ENCODE measurements at places on chromosomes 5 and 9.

DNA sequence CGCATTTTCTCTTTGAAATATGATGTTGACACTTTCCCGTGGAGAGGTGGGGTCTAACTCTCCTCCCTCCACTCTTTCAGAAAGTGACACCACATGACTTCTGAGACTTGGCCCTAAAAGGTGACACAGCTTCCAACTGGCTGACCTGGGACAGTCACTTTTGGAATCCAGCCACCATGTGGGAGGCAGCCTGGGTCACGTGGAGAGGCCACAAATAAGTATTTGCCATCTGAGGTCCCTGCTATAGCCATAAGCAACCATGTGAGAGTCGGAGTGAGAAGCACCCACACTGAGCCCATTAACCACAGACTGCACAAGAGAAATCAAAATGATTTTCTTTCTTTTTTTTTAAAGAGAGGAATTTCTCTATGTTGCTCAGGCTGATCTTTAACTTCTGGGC is 4.1 kb upstream of the PHYKPL start:
- no peak for DNase-seq

DNA sequence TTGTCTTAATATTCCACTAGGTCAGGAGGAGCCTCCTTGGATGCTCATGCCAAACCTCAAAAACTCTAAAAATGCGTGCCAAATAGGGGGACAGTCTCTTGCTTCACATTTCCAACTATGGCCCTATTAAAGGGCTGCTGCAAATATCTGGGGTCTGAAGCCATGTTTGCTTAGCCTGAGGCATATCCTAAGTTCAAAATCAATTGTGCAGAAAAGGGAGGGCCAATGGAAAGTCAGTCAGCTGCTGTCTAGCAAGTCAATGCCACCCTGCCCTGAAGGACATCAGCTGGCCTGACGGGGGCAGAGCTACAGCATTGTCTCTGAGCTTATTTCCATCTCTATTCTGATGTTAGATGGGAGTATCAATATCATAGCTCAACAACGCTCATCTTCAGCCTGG is 93.6 kb downstream of the SH3TC2 start:
- DNase-seq: no peak

GRCh38 chr9:20863945-20864344 is 167.5 kb downstream of the HACD4 start:
- DNase-seq: no peak

DNA sequence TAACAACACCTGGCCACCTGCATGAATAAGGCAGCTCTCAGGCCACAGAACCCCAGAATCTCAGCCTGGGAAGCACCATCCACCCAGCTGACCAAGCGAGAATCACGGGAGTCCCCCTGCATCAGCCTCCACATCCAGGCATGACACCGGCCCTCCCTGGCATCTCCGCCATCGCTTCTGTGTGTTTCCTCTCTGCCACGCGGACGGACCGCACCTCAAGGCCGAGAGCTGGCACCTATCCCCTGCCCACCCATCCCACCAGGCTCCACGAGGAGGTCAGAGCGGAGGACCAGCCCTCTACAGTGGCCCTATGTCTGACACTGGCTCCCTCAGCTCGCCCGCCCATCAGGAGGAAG is 134.7 kb downstream of the COL23A1 start:
- DNase-seq: no peak

DNA sequence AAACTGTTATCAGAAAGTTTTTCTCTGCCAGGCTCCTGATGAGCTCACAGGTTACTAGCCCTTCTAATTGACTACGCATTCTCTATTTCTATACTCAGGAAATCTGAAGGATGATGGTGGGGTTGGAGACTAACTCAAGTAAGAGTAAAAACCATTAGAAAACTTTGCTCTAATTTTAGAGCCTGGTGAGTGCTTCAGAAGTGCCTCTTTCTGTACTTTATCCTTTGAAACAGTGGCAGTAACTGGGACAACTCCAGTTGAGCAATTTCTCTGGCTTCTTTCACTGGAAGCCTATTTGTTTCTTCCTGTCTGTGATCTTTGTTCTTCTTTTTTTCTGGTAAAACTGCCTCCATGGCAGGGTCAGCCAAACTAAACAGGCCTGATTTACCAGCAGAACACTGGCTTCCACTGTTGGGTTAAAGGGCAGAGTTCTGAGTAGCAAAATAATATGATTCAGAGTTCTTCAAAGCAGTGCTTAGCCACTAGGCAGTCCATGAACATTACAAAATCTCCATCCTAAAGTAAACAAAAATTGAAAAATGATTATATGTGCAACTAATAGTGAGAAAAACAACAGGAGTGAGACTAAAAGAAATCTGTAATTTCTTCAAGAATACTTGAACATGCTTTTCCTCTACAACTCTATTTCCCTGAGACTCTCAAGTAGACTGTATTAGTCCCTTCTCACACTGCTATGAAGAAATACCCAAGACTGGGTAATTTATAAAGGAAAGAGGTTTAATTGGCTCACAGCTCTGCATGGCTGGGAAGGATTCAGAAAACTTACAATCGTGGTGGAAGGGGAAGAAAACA is 79.8 kb downstream of the MROH2B start:
- no peak for DNase-seq

GRCh38 chr5:23042226-23042625 is 189.1 kb upstream of the CDH12 start:
- DNase-seq: no peak

DNA sequence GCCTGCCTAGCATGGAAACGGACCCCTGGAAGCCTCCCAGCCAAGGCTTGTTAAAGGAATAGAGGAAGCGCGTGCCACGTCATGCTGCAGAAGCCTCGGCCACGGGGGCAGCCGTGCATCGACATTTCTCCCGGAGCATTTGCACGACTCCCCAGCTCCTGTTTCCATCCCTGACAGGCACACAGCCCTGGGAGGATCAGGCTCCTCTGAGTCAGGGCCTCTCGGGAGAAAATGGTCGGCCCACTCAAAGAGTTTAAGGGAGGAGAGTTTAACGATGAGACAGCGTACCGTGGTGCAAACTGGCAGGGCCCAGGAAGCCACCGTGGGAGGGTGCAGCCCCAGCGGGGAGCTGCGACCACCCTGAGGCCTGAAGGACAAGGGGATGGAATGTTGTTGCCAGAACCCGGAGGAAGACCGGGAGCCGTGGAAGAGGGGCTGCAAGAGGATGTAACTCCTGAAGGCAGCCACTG is 213.6 kb downstream of the PAX5 start:
- DNase-seq: no peak

GRCh38 chr5:180553530-180553929 is 37.8 kb downstream of the SCGB3A1 start:
- DNase-seq: no peak

DNA sequence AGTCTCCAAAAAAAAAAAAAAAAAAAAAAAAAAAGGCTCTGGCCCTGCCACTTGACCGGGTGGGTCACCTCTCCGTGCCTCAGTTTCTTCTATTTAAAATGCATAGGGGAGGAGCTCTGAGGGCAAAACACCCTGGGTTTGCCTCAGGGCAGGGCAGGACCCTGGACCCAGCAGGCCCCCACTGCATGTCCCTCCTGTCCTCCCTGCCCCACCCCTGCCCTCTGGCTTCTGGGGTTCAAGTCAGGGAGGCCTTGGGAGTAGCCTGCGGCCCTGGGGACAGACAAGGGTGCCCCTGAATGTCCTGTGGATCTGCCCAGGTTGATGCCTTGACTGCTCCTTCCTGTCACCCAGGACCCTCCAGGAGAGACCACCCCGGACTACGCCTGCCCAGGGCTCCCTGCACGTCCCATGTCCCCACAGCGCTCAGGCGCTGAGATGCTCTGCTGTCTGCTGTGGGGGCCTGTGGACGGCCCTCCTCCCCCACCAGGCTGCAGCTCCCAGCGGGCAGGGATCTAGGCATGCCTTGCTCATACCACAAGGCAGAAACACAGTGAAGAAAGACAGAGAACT is 35.4 kb downstream of the ADAMTS2 start:
- DNase-seq: no peak

DNA sequence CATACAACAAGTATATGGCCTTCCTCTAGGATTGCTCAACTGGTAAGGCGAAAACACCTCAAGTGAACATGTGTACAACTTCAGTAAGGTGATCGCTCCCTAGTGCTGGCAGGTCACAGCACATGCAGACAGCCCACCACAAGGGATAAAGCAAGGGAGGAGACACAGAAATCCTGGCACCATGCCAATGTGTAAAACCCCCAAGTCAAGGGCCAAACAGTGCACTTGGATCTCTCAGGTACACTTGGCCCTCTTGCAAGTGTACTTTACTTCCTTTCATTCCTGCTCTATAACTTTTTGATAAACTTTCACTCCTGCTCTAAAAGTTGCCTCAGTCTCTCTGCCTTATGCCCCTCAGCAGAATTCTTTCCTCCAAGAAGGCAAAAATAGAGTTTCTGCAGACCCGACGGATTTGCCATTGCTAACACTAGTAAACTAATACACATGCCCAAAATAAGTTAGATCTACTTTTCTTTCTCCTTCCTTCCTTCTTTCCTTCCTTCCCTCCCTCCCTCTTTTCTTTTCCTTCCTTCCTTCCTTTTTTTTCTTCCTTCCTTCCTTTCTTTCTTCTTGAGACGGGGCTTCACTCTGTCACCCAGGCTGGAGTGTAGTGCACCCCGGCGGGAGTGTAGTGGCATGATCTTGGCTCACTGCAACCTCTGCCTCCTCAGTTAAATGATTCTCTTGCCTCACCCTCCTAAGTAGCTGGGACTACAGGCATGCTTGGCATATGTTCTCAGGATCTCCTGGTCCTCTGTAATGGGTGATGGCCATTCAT is 6.8 kb upstream of the LNPEP start:
- DNase-seq: no peak

DNA sequence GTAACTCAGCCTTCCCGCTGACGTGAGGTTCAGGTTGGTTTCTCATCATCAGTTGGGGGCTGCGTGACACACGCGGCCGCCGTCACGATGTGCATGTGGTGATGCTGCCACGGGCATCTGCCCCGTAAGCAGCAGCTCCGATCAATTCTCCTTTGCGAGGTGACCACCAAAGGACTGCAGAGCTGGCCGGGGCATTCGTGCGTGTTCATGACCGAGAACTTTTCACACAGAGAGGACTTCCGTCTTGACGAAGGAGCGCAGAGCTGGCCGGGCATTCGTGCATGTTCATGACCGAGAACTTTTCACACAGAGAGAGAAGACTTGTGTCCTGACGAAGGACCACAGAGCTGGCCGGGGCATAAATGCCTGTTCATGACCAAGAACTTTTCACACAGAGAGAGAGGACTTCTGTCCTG is 3.8 kb upstream of the LCN1 start:
- no peak for DNase-seq

- no peak for DNase-seq
Observed at GRCh38 chr5:10711562-10711961, 49.5 kb downstream of the DAP start.

GRCh38 chr5:126199467-126199866 is 223.7 kb upstream of the GRAMD2B start:
- DNase-seq: no peak

DNA sequence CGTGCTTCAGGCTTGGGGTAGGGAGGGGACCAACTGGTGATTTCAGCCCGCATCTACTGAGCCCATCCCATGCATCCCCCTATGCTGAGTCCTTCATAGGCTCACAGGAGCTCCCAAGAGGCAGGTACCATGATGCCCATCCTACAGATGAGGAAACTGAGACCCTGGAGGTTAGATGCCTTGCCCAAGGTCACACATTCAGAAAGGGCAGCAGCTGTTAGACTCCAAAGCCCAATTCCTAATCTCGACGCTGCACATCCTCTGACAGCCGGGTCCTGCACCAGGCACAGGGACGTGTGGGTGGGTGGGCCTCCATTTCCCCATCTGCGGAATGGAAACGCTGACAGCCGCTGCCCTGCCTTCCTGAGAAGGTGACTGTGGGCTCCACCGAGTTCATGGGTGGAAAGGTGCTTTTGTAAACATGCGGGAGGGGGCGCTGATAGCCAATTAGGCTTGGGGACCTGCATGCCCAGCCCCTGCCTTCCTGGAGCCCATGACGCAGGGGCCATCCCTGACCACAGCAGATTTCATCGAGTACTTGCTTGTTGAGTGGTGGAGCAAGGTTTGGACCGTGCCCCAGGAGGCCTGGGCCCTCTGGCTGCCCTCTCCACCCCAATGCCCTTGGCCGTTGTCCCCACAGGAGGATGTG is 2.2 kb downstream of the DNM1 start:
- DNase-seq: no peak

DNA sequence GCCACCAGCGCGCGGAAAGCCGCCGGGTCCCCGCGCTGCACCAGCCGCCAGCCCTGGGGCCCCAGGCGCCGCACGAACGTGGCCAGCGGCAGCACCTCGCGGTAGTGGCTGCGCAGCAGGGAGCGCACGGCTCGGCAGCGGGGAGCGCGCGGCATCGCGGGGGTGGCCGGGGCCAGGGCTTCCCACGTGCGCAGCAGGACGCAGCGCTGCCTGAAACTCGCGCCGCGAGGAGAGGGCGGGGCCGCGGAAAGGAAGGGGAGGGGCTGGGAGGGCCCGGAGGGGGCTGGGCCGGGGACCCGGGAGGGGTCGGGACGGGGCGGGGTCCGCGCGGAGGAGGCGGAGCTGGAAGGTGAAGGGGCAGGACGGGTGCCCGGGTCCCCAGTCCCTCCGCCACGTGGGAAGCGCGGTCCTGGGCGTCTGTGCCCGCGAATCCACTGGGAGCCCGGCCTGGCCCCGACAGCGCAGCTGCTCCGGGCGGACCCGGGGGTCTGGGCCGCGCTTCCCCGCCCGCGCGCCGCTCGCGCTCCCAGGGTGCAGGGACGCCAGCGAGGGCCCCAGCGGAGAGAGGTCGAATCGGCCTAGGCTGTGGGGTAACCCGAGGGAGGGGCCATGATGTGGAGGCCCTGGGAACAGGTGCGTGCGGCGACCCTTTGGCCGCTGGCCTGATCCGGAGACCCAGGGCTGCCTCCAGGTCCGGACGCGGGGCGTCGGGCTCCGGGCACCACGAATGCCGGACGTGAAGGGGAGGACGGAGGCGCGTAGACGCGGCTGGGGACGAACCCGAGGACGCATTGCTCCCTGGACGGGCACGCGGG is at the start of gene TERT:
Gene TERT, minus strand, starts transcription at position 234 of the 815 bp plus-strand sequence. Its CDS starts 79 bp downstream, at position 155.
- peak; percentile 68 for DNase-seq

- DNase-seq: no peak
Observed at GRCh38 chr9:122126331-122127261, 33.0 kb downstream of the NDUFA8 start.

DNA sequence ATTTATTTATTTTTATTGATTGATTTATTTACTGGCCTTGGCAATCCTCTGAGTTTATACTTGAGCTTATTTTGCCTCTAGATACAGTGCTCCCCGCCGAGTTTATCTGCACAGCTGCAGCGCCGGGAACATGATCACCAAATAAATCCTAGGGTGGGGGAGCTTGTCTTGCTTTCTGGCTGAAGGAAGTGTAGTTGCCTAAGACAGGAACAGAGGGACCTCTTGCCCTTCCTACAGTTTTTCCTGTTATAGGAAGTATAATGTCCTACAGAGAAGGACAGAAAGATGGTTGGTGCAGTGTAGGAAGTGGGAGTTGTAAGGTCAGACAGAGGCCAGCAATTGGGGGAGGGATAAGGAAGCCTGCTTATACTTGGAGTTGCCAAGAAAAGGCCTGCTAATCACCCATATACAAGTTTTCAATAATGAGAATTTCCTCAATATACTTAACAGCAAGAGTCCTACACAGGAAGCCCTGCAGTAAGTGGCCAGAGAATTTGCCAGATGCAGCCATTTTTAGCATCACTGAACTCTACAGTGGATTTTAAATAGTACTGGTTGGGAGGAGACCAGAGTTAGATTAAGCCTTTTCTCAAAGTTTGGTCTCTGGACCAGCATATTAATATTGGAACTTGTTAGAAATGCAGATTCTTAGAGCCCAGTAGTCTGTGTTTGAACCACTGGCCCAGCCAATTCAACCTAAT is 7.7 kb downstream of the AOPEP start:
- DNase-seq: no peak

- DNase-seq: no peak
Observed at GRCh38 chr9:16245756-16246440, 624.6 kb downstream of the BNC2 start.

- no peak for DNase-seq
Observed at GRCh38 chr9:97808415-97808814, 44.6 kb upstream of the FOXE1 start.

- no peak for DNase-seq
Observed at GRCh38 chr9:69919461-69920061, 98.9 kb downstream of the CFAP95 start.
